Activated naive CD4-positive, alpha-beta T cell (primary cell): ENCODE measurements at places on chromosomes 3 and 15.

GRCh38 chr3:43286841-43287499, 630 bp downstream of the SNRK start:
- no peak for DNase-seq

DNA sequence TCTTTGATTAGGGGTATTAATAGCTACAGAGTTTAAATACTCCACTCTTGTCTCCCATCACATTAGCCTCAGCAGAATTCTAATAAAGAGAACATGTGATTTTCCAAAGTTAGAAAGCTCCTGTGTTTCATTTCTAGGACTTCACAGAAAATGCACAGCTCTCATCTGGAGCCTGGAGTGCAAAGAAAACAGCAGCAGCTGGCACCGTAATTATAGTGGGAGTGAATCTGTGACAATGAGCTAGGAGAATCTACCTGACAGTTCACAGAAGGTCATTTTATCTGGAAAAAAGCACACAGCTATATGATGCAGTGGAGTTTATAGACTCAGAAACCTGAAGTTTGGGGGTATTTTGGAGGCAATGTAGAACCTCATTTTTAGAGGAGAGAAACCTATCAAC, 5.4 kb upstream of the TRIM59 start:
- DNase-seq = no peak

GRCh38 chr15:59594991-59595390, 16.6 kb upstream of the GCNT3 start:
- no peak for DNase-seq

DNA sequence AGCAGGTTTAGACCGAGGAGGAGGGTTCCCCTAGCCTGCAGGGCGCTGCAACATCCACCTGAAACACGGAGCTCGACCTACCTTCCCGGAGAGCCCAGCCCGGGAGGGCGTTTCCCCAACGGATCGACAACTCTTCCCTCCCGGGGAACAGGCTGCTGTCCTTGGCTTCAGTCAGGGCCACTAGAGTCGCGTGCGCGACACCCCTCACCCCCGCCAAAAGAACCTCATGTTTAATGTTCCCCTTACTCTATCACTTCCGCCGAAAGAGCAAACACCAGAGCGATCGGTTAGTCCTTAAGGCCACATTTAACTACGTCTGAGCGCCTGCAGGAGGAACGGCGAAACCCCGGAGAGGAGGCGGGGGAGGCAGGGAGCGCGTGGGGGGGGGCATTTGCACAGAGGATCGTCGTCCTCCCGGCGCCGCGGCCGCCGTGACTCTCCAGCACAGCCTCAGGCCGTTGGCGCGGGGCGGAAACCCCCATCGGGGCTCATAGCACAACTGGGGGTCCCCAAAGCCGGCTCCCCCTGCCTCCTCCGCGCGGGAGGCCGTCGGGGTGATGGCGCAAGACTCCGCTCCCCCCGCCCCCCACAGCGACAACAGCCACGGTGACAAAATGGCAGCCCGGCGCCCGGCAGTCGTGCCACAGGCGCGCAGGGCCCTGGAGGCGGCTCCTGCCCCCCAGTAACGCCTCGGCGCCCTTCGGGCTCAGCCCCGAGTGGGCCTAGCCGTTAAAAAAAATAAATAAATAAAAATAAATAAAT, 3.2 kb downstream of the ANP32A start:
- peak; percentile 67 for DNase-seq

DNA sequence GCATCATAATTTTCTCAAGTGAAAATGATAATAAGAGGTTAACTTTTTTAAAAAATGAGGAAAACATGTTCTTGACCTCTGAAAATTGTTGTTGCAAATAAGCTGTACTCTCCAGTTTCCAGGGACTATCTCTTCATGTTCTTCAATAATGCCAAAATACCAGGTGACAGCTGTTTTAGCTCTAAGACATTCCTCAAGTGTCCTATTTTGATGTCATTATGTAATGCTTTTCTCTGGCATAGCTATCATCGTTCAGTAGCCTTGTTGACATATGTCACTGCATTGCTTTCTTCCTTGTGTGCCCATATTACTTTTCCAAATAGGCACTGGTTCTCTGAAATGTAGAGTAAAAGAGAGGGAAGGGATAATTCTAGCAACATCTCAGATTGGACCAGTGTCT, 5.7 kb upstream of the FILIP1L start:
- no peak for DNase-seq

- no peak for DNase-seq
Observed at GRCh38 chr3:16520970-16521881, 7.7 kb upstream of the RFTN1 start.

DNA sequence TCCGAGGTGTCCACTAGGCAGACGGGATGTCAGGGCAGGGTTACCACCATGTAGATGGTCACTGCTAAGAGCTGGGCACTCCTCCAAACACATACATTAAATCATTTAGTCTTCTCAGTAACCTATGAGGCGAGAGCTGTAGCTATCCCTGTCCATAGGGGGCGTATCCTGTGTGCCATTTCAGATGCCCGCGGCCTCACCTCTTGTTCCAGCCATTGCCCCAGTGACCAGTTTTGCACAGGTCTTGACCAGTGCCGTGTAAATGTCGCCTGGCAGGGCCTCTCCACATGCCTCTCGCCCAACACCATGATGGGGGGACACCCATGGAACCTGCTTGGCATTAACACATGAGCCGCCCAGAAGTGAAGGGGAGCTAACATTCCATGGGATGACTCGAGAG, 20.8 kb upstream of the SRP14 start:
- no peak for DNase-seq

DNA sequence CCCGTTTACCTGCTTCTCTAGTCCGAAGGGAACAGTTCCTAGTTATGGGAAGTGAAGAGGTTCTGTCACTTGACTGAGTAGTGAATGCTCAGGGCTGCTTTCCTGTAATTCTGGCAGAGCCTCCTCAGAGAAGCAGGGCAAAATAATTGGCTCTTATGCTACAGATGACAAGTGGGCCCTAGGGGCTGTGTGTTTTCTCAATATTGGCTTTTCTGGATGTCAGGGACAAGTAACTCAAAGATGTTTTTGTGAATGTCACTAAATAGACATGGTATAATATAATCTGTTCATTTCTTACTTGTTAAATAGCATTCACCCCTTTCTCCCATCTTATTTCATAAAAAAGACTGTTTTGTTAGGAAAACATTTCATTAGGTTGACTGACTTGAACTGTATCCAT, 40.1 kb downstream of the SGO1 start:
- no peak for DNase-seq

DNA sequence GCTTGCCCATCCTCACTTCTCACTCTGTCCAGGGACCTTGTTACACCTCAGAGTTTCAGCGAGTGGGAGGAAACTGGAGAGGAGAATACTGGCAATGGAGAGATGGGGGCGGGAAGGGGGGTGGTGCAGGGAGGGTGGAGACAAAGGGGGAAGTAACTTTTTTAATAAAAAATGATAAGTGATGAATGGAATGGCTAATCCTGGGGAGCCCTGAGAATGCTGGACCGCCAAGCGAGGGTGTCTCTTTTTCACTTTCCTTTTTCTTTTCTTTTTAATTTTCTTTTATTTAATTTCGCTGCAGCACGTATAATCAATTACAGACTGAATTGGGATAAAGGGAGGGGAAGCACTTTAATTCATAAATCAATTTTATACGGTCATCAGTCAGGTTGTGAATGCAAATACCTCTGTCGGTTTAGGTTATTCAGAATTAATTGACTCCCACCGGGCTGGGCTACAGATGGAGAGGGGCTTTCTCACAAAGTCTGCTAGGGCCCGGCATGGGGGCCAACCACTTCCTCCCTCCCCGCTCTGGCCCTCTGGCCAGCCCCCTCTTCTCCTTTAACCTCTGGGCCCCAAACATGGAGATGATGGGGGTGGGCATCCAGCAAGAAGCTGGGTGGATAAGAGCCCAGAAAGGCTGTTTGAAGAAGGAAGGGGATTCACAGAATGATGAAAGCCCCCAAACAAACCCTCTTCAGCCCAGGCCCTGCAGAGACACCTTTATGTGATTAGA, 106.8 kb upstream of the BOC start:
- DNase-seq = no peak

GRCh38 chr15:100559330-100559729, 30.6 kb upstream of the CERS3 start:
- no peak for DNase-seq

DNA sequence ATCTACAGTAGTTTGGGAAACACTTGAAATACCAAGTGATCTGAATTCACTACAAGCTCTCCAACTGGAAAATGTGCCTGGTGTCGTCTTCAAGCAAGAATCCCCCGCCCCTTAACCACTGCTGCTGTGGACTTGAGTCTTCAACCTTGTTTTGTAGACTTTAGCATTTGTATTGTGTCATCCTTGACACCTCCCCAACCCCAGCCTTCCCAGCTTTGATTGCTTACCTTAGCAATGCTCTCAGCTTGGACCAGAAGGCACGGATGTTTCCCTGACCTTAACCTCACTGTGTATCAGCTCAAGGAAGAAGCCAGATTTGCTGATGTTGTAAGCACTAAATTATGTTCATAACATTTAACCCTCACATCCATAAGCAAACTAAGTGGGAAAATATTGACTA, 146.4 kb downstream of the IGF1R start:
- no peak for DNase-seq

GRCh38 chr3:142818651-142819050, 70.2 kb downstream of the PCOLCE2 start:
- DNase-seq = no peak

DNA sequence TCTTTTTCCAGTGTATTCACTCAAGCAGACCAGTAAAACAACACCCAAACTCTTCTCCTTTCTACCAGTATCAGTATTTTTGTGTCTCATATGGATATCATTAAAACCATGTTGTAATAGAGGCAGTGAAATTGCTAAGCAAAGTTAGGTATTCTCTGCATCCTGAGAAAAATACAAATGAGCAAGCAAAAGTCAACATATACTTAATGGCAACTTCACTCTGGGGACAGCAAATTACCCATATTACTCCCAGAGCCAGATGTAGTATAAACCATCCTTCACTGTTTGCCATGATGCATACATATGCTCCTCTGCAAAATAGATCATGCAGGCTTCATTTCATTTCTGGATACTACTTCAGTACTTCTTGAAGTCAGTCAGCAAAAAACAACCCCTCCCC, 22.1 kb downstream of the UBA5 start:
- DNase-seq = no peak

DNA sequence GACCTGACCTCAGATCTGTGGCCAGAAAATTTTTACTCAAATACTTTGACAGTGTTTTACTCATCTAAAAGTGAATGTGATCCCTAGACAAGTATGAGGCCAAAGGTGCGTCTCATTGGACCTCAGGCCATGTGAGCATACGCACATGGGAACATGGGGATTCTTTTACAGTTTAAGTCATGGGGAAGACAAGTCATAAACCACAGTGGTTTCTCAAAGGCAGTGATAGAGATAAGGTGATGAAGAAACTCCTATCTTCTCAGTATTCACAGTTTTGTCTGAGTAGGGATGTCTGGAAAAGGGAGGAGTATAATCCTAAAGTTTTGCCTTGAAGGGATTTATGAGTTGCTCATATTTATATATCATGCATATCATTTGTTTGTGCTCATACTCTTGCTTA, 173.8 kb downstream of the FNDC3B start:
- no peak for DNase-seq

DNA sequence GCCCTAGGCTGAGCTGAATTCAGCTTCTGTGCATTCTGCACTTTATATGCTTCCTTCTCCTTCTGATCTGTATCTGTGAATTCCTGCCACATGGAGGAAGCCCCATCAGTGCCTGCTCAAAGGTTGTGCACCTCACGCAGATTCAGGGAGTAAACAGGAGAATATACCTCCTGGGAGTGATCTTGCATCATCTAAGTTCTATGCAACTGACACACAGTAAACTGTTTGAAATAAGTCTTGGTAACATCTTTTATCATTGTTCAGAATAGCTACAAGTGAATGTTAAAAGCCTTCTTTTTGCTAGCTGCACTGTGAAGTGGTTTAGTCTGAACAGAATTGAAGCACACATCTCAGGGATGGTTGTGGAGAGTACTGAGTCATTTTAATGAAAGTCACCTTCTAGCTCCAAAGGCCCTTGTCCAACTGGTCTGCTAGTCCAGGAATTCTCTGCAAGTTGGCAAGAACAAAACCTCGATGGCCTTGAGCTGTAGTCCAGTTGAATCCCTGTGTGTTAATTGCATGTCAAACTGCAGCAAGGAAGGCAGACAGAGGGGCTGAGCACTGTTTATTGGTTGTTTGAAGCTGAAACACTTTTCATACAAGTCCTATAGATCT, 215.0 kb downstream of the WNT5A start:
- DNase-seq = no peak

DNA sequence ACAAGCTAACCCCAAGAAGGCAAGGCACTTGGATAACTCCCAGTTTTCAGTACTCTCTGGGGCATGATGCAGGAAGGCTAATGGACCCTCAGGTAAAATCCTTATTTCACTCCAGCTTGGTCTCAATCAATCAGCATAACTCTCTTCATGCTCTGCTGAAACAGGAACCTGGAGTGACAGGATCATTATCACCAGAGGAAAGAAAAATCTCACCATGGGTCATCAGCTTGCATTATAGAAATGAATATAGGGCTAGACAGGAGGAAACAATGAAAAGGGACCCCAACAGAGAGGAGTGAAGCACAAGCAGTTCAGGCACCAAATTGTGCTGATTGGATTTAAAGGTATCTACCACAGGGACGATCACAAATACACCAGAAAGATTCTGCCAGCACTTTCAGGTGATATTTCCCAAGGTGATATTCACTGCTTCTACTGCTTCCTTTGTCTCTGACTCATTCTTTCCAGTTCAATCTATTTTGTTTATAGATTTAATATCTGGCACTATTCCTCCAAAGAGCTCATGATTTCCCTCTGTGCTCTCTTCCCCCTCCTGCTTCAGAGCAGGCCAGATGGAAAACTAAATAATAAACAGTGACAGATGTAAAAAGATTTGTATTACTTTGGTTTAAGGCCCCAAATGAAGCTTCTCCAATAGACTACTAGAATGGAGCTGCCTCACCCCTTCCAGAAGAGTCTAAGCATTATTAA, 22.9 kb upstream of the THUMPD3 start:
- no peak for DNase-seq
